ENCODE measurements at places on chromosomes 2 and 18. TPM values are rescaled to one million over a fixed set of nuclear protein-coding genes. Genes with fewer than 3 reads are reported as not detected.

Gene MC5R
- 0.24 TPM for total RNA-seq

Gene RETREG2
- 67.0 TPM for total RNA-seq

Gene SNED1
- 0.66 TPM for total RNA-seq

Gene ANKRD30B
- total RNA-seq = not detected

Gene FAP
- total RNA-seq = not detected

Gene TWIST2
- 1.9 TPM for total RNA-seq

Gene LCT
- 0.11 TPM for total RNA-seq

Gene OTOS
- not detected for total RNA-seq

Gene RIT2
- total RNA-seq = 0.36 TPM

Gene MC2R
- not detected for total RNA-seq

Gene TUBB8B
- not detected for total RNA-seq

Gene PIEZO2
- total RNA-seq = 12.1 TPM

Gene CD8A
- 0.18 TPM for total RNA-seq

- DNase-seq = no peak
- H3K4me3 ChIP-seq = no peak overlapping the region
- no peaks in the 10 kb centered on the region for H3K36me3 ChIP-seq
- H3K27me3 ChIP-seq = no peaks in the 10 kb centered on the region
- peaks cover 7% of the 10 kb centered on the region for H3K4me1 ChIP-seq
Observed at GRCh38 chr2:64679673-64680425, 26.1 kb upstream of the SERTAD2 start.

DNA sequence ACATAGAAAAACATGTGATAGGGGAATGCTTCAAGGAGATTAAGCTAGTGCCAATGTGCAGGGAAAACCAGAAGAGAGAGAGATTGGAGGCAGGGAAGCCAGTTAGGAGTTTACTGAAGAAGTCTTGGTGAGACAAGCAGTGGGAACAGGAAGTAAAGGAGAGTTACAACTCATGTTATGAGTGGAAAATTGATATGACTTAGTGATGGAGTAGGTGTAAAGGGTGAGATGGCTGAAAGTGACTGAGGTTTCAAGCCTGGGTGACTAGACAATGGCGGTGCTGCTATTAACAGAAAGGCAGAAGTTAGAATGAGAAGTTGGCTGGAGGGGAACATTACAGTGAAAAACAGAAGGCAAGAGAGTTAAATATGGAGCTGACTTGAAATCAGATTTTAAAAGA lies 16.5 kb downstream of the DOK1 start:
- no peak for DNase-seq
- H3K4me1 ChIP-seq = no peaks in the 10 kb centered on the region
- H3K27me3 ChIP-seq = peaks cover 48% of the 10 kb centered on the region
- H3K36me3 ChIP-seq = no peaks in the 10 kb centered on the region
- no peak overlapping the region for H3K4me3 ChIP-seq
- no peak overlapping the region for H3K27ac ChIP-seq

DNA sequence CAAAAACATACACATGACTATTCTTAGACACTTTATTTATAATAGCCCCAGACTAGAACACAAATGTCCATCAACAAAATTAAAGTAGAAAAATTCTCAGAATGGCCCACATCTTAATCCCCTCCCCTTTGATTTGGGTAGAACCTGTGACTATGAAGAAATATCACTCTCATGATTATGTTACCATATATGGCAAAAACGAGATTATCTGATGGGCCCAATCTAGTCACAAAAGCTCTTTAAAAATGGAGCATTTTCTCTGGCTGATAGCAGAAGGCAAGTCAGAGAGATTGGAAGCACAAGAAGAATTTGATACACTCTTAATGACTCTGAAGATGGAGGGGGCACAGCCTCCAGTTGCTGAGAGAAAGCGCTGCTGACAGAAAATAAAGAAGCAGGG lies 39.6 kb downstream of the METTL4 start:
- no peaks in the 10 kb centered on the region for H3K4me1 ChIP-seq
- peak overlapping the region; percentile 57 for H3K4me3 ChIP-seq
- no peak overlapping the region for H3K27ac ChIP-seq
- no peaks in the 10 kb centered on the region for H3K27me3 ChIP-seq
- DNase-seq = no peak

DNA sequence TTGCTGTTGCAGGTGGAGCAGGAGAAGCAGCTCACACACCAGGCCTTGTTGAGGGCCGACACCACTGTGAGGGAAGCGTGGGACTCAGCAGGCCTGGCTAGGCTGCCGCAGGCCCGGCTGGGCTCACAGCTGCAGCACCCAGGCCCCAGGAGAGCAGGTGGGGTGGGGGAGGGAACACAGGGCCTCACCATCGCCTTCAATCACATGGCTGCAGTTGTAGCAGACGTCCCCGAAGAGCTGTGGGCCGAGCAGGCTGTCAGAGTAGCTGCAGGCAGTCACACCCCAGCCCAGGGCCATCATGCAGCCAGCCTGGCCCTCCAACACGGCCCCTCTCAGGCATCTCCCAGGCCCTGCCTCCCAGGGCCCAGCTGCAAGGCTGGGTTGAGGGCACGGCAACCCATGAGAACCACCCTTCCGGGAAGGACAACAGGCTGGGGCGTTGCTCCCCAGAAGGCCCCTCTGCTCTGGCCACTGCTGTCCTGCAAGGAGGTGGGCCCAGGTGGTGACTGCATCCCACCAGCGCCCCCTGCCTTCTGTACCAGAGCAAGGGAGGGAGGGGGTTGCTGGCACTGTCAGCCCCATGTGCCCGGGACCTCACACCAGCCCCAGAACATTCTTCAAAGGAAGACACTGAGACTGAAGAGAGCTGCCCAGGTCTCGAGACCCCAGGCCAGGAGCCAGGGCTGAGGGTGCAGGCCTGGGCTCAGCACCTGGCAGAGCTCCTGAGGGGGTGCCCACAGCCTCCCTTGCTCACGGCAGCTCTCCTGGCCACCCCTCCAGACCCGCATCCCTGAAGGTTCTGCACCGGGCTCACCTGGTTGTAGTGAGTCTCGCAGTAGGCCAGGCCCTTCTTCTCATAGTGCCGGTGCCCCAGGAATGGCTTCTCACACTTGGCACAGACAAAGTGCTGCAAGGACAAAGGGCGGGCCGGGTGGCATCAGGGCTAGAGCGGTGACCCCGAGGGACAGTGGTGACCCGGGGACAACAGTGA lies 5.6 kb upstream of the GPR17 start:
- peaks cover 7% of the 10 kb centered on the region for H3K4me1 ChIP-seq
- H3K27me3 ChIP-seq = no peaks in the 10 kb centered on the region
- H3K27ac ChIP-seq = peak overlapping the region; percentile 68
- no peak overlapping the region for H3K4me3 ChIP-seq
- no peaks in the 10 kb centered on the region for H3K36me3 ChIP-seq

GRCh38 chr2:25385910-25386309 lies 44.2 kb upstream of the DNMT3A start:
- H3K36me3 ChIP-seq = no peaks in the 10 kb centered on the region
- H3K4me3 ChIP-seq = no peak overlapping the region
- H3K27me3 ChIP-seq = no peaks in the 10 kb centered on the region
- no peak for DNase-seq

- no peaks in the 10 kb centered on the region for H3K4me1 ChIP-seq
- no peaks in the 10 kb centered on the region for H3K36me3 ChIP-seq
Observed at GRCh38 chr2:231925303-231926179, 655 bp downstream of the NPPC start.

GRCh38 chr2:225177098-225177497 lies 134.8 kb upstream of the DOCK10 start:
- H3K36me3 ChIP-seq = no peaks in the 10 kb centered on the region
- no peak overlapping the region for H3K4me3 ChIP-seq
- H3K27ac ChIP-seq = no peak overlapping the region
- DNase-seq = no peak
- no peaks in the 10 kb centered on the region for H3K27me3 ChIP-seq

- no peak overlapping the region for H3K4me3 ChIP-seq
- H3K27ac ChIP-seq = no peak overlapping the region
- no peaks in the 10 kb centered on the region for H3K27me3 ChIP-seq
- peaks cover 27% of the 10 kb centered on the region for H3K4me1 ChIP-seq
Observed at GRCh38 chr2:160379399-160379798, 114.2 kb downstream of the RBMS1 start.

- no peak overlapping the region for H3K4me3 ChIP-seq
- H3K27me3 ChIP-seq = no peaks in the 10 kb centered on the region
- no peaks in the 10 kb centered on the region for H3K4me1 ChIP-seq
- no peaks in the 10 kb centered on the region for H3K36me3 ChIP-seq
- no peak overlapping the region for H3K27ac ChIP-seq
Observed at GRCh38 chr18:55658598-55658997, 70.6 kb upstream of the TCF4 start.

- no peaks in the 10 kb centered on the region for H3K27me3 ChIP-seq
- no peak overlapping the region for H3K27ac ChIP-seq
- H3K4me1 ChIP-seq = no peaks in the 10 kb centered on the region
- no peak for DNase-seq
- H3K4me3 ChIP-seq = no peak overlapping the region
- H3K36me3 ChIP-seq = no peaks in the 10 kb centered on the region
Observed at GRCh38 chr2:220377482-220378155, 750.2 kb downstream of the SLC4A3 start.

- H3K4me1 ChIP-seq = peaks cover 8% of the 10 kb centered on the region
- peak; percentile 69 for DNase-seq
- H3K36me3 ChIP-seq = no peaks in the 10 kb centered on the region
Observed at GRCh38 chr2:150410809-150411208, 76.7 kb downstream of the RND3 start.

- H3K4me1 ChIP-seq = no peaks in the 10 kb centered on the region
- H3K4me3 ChIP-seq = no peak overlapping the region
- no peak for DNase-seq
- no peak overlapping the region for H3K27ac ChIP-seq
- H3K27me3 ChIP-seq = no peaks in the 10 kb centered on the region
Observed at GRCh38 chr2:153005071-153005730, 286.8 kb downstream of the ARL6IP6 start.

DNA sequence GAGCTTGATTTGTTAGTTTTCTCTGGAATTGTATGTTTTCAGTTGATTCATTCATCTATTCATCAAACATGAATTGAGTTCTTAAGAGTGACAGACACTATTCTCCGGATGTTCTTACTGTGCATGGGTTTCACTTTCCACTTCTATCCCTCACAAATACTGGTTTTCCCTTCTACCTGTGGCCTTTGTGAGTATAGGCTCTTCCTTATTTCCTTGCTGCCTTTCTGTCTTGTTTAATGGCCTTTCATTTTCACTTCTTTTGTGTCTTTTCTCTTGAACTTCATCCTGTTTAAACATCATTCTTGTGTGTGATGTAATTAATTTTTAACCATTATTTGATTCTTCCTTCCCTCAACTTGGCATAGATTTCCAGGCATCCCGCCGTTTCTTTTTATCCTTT lies 90.7 kb downstream of the CRIM1 start:
- DNase-seq = no peak
- no peak overlapping the region for H3K4me3 ChIP-seq
- H3K4me1 ChIP-seq = peaks cover 15% of the 10 kb centered on the region

- H3K27ac ChIP-seq = no peak overlapping the region
- no peaks in the 10 kb centered on the region for H3K4me1 ChIP-seq
- no peaks in the 10 kb centered on the region for H3K36me3 ChIP-seq
- DNase-seq = peak; percentile 67
- peak overlapping the region; percentile 77 for H3K4me3 ChIP-seq
Observed at GRCh38 chr2:9952286-9952737, 819 bp downstream of the GRHL1 start.

- no peaks in the 10 kb centered on the region for H3K36me3 ChIP-seq
- DNase-seq = no peak
- H3K27me3 ChIP-seq = no peaks in the 10 kb centered on the region
Observed at GRCh38 chr2:138504092-138504491, 2.5 kb downstream of the SPOPL start.

DNA sequence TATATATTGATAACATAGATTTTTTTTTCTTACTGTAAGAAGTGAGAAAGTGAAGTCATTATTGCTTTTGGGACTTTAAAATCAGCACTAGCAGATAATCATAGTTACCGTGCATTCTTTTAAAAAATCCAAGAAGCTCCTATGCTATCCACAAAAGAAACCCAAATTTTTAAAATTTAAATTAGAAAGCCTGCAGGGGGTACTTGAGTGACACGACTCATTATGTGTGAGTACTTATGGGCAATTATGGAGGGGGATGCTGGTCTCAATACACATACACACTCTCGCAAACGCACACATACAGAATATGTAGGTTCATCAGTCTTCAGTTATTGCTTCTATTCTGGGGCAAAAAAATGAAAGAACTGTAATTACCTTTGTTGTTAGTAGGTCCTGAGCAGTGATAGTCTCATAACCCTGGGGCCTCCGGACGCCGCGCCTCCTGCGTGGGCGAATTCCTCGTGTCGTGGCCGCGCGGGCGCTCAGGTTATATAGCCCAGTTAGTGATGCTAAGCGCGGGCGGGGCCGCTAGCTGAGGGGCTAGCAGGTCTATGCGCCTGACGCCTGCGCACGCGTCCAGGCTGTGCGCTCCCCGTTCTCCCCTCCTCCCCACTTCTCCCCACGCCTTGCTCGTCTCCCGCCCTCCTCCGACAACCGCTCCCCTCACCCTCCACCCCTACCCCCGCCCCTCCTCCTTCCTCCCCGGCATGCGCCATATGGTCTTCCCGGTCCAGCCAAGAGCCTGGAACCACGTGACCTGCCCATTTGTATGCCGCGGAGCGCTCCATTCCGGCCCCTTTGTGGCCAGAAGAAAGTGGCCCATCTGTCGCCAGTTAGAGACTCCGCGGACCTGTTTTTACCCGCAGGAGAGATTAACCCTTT lies at the start of gene NEUROD1:
Gene NEUROD1 (minus strand): TSS at position 463 of the 882 bp plus-strand sequence. CDS start 1,657 bp downstream, outside the sequence.
- H3K4me1 ChIP-seq = no peaks in the 10 kb centered on the region
- H3K27me3 ChIP-seq = peaks cover 100% of the 10 kb centered on the region
- no peak within 1 kb of the TSS for H3K27ac ChIP-seq
- H3K4me3 ChIP-seq = peak within 1 kb of the TSS; percentile 46

DNA sequence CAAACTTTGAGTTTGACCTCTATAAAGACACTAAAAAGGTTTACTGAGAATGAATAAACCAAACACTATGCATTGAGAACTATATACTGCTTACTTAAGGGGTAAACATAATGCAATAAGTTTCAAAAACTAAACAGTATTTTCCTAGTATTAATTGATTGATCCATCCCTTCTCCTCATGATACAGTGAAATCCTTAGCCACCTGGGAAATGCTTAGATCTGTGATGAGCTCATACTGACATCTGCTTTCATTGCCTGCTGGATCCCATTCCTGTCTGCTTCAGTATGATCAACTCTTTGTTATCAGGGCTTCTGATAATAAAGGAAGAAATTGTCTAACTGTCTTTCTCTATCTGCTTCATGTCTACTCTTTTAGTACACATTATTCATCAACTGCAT lies 74.9 kb upstream of the UBE2E3 start:
- no peak overlapping the region for H3K4me3 ChIP-seq
- H3K4me1 ChIP-seq = no peaks in the 10 kb centered on the region
- H3K27me3 ChIP-seq = no peaks in the 10 kb centered on the region
- no peak for DNase-seq
- no peaks in the 10 kb centered on the region for H3K36me3 ChIP-seq

All from endodermal cell (in vitro differentiated cells).